ENCODE measurements at places on chromosomes 5 and 9.
A peak's percentile ranks its signal among the peaks of the same experiment; 100 is the strongest.

DNA sequence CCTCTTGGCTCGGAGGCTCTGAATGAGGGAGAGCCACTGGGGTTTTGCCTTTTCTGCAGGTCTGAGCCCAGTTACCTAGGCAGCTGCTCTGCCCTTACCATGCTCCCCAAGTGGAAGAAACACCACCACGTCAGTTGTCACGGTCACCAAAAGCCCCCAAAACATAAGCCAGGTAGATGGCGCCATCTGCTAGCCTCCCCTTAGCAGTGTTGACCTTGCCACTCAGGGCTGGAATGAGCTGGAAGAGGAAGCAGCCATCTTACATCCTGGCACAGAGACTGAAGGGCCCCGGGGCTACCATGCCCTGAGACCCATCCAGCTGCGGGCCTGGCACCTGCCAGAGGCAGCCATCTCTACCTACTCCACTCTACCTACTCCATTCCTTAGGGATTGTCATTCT lies 7.4 kb downstream of the ZER1 start:
- DNase-seq = no peak

- DNase-seq = no peak
Measured at GRCh38 chr9:124255222-124255621, 2.5 kb upstream of the NEK6 start.

GRCh38 chr9:126454795-126455194 lies 128.2 kb downstream of the MVB12B start:
- DNase-seq = peak; percentile 3

GRCh38 chr5:58933891-58934628 lies 351.2 kb downstream of the RAB3C start:
- DNase-seq = no peak

DNA sequence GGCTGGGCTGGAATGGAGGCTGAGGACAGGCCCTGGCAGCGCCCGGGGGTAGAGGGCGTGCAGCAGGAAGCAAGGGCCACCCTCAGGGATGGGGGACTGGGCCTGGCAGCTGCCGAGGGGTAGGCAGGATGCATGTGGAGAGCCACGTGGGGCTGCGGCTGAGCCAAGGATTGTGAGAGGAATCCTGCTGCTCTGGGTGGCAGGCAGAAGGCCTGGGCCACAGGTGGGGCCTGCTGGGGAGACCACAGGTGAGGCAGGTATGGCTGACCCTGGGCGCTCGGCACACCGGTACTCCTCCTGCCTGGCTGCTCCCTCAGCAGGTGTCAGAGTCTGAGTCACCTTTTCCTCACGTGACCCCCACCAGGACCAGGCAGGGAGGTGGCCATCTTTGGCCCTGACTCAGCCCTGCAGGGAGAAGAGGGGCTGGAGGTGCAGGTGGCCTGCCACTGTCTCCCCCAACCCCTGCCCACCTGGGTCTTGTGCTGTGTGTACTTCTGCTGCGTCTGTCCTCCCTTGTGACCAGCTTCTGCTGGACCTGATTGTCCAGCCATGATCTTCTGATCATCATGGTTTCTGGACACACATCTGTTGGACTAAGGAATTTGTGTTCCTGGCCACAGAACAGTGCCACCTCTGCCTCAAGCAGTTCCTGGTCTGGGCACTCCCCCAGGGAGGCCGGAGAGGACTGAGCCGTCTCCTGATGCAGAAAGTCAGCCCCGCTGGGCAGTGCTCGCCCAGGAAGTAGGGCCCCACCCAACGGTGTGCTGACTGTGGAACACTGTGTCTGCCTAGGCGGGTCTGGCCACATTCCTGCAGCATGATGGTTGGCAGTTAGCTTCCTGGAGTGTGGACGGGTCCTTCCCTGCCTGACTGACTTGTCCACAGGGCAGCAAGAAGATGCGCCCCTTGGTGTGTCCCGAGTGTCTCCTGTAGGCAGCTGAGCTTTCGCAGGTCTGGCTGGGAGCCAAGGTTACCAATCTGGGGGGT lies 6.4 kb downstream of the ARRDC1 start:
- DNase-seq = peak; percentile 56

- DNase-seq = no peak
Measured at GRCh38 chr5:32172923-32173266, 1.2 kb downstream of the GOLPH3 start.

- peak; percentile 88 for DNase-seq
Measured at GRCh38 chr9:5886114-5886939, 4.4 kb upstream of the MLANA start.

GRCh38 chr5:143683459-143683858 lies 128.5 kb upstream of the HMHB1 start:
- DNase-seq = no peak

DNA sequence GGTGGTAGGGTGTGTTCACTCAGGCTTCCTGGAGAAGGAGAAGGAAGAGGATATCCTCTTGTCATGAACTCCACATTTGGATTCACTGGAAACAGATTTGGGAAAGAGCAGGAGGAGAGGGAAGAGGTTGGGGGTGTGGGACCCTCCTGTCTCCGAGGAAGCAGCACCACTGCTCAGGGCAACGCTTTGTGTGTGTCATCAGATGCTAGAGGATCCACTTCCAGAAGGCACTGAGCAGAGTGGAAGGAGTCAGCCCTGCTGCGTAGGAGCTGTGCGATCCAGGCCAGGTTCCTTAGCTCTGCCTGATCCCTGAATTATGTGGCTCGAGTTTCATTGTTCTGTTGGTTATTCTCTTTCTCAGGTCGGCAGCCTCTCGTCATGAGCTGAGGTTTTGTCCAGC lies 37.3 kb upstream of the TJP2 start:
- DNase-seq = no peak

GRCh38 chr5:56950626-56951125 lies 1.2 kb downstream of the MIER3 start:
- DNase-seq = peak; percentile 73

DNA sequence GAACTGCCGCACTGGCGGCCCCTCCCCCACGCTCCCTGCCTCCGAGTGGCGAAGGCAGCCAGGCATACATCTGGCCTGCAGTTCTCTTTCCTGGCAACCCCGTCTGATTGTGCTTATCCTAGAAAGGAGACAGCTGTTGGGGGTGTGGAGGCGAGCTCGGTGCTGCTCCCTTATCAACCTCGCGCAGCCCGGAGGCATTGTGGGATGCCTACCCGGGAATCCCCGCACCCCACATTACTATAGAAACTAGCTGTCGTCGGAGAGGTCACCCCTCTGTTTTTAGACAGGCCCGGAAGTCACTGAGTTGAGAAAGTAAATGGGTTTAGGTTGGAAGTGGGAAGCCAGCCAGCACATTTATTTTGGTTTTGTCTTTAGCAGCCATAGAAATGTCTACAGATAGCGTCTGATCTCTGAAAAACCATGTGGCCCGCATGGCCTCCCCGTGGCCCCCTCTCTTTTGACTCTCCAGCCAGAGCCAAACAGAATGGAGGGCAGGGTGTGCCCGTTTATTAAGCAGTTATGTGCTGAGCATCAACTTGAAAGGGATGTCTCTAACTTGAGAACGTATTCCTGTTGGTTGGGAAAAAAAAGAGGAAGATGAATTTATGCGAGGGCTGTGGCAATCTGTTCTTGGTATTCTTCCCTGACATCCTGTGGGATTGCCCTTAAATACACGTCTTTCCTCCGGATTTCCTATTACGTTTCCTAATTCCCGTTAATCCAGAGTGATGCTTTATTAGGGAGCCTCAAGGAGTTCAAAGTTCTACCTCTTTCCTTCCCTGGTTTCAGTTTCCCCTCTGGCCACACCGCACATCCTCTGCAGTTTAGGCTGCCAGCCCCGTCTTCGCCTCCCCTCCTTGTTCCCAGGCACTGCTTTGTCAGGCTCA lies 3.9 kb downstream of the STC2 start:
- DNase-seq = no peak

DNA sequence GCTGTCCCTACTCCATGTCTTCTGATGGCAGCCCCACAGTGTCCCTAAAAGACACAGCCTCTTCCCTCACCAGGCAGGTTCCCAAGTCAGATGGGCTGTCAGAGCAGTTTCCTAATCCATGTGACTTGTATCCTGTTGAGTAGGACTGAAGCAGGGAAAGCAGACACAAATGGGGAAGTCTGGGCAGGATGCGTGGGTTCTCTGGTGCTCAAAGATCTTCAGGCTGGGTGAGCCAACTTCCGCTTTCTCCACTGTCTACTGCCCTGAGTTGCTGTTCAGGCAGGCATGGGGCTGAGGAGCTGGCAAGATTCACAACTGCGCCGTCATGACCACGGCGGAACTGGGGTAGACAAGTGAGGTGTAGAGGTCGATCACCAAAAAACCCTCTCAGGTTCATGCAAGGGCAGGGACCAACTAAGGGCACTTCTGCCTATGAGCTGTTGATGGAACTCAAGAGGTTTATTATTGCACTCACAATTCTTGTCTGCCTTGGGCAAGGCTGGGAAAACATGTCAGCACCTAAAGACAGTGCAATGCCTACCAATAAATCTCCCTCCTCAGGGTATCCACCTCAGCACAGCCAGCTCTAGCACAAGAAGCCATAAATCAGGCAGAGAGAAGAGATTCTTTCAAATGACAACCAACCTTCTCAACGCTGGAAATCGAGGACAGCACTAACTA lies 83.4 kb downstream of the RAPGEF1 start:
- DNase-seq = peak; percentile 71

DNA sequence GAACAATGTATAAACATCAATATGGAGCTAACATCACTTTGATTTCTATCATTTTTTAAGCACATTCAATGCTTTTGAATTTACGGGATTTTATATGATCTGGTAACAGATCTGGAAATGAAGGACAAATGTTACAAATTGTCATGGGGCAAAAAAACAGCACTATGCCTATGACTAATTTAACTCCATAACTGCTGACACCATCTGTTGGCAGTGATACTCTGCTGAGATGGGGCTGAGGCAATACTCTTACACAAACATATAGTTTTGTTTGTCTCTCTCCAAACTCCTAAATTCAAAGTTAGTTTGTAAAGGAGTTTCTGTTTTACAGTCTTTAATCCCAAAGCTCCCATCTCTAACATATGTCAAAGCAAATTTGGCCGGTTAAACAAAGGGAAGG lies 132.5 kb upstream of the FER start:
- no peak for DNase-seq

GRCh38 chr9:36893184-36893583 lies 140.9 kb downstream of the PAX5 start:
- DNase-seq = no peak

GRCh38 chr5:155001523-155001922 lies 12.0 kb upstream of the KIF4B start:
- no peak for DNase-seq

GRCh38 chr9:113770396-113770795 lies 105.7 kb upstream of the ZNF618 start:
- no peak for DNase-seq

- no peak for DNase-seq
Measured at GRCh38 chr5:159638954-159639559, 277.2 kb upstream of the ADRA1B start.

- no peak for DNase-seq
Measured at GRCh38 chr5:108084105-108084504, 297.8 kb downstream of the FBXL17 start.

DNA sequence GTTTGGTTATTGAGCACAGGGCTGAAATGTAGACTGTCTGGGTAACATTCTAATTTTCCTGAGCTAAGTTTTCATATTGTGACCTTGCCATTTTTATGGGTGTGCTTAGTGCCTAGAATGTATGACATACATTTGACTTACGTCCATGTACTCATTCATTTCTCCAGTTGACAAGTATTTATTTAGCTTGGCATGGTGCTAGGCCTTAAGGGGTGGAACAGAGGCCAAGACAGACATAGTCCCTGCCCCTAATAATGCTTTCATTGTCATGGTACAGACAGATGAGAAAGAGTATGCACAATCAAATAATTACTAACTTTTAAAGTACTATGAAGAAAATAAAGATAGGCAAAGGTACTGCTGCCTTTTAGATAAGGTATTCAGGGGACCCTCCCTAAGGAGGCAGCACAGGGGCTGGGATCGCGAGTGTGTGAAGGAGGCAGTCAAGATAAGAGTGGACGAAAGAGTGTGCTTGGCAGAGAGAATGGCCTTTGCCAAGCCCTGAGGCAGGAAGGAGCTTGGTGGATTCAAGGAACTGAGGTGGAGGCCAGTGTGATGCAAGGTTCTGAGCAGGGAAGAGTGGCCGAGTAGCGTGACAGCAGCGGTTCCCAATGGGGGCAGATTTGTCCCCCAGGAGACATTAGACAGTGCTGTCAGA lies 128.0 kb downstream of the PIP5K1B start:
- DNase-seq = no peak

DNA sequence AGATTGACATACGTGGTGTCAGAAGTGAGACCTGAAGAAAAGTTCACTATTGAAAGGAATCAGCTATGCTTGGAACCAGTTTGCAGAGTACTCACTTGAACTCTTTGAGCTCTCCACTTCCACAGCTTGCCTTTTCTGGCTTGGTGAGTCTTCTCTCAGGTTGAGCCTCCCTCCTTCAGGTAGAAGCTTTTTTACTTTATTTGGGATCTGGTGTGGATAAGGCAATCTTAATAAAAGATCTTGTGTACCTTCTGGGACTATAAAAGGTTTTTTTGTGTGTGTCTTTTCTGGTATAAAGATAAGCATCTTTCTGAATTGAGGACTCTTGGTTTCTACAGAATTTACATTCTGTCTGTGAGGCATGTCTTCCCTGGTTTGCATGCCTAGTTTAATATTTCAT lies 5.4 kb upstream of the CPLANE1 start:
- DNase-seq = no peak

DNA sequence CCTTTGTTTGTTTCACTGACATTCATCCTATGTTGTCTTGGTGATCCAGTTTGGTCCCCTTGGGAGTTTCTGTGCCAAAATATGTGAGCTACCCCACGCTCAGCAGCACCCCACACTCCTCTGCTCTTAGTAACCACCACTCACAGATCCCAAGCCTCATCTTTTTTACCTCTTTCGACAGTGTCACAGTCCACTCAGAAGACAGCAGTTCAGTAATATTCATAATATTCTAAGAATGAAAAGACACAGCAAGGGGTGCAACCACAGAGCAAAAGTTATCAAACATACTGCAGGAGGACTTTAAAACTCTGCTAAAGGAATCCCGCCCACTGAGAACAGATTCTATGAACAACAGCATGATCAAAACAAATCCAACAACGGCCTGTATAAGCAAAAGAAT lies 28.2 kb downstream of the RNF130 start:
- DNase-seq = no peak

DNA sequence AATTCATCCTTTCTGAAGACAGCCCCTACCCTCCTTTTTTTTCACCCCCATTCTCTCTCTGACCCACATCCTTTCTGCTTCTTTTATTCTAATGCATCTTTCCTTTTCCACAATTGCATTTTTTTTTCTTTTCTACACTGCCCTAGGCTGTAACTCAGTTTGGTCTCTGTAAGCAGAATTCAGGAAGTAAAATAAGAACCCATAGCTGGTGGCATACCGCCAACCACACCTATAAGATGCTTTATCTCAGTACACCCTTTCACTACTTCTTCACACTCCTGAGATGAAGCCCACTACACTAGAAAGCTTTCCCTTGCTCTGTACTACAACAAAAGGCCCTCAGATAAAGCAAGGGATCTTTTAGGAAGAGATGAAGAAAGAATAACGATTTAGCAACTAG lies 16.1 kb upstream of the TSSK1B start:
- DNase-seq = no peak

- peak; percentile 3 for DNase-seq
Measured at GRCh38 chr5:135242866-135243555, 156.0 kb downstream of the MACROH2A1 start.

- DNase-seq = no peak
Measured at GRCh38 chr5:15932066-15932465, 247.5 kb downstream of the MARCHF11 start.

Measured in activated T-cell treated with anti-CD3 and anti-CD28 coated beads, Interleukin-2, amount 50 U/mL, for 24 hours (primary cell).